ENCODE measurements at places on chromosomes 4 and X.

- DNase-seq = no peak
Measured at GRCh38 chr4:72857787-72858186, 211.7 kb downstream of the COX18 start.

DNA sequence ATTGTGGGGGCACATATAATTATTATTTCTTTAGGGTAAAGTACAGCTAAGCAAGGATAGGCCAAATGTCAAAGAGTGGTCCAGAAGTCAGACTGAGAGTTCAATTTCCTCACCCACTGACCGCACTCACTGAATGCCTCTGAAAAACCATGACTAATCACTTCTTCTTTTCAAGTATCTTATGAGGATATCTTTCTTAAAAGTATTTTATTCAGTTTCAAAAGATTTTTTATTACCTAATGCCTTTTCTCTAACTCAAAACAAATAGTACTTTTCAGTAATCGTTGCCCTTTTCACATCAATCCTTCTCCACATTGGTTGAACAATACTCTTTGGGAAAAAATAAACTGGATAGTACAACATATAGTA lies 61.7 kb upstream of the CAMK2D start:
- DNase-seq = no peak

DNA sequence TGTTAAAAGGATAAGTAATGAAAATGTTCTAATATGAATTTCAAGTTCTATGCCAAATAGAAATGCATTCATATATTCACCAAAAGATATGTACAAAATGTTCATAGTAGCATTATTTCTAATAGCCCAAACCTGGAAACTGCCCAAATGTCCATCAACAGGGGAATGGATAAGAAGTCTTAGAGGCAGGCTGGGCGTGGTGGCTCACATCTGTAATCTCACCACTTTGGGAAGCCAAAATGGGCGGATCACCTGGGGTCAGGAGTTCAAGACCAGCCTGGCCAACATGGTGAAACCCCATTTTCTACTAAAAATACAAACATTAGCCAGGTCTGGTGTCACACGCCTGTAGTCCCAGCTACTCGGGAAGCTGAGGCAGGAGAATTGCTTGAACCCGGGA lies 2.3 kb upstream of the HPRT1 start:
- DNase-seq = no peak

DNA sequence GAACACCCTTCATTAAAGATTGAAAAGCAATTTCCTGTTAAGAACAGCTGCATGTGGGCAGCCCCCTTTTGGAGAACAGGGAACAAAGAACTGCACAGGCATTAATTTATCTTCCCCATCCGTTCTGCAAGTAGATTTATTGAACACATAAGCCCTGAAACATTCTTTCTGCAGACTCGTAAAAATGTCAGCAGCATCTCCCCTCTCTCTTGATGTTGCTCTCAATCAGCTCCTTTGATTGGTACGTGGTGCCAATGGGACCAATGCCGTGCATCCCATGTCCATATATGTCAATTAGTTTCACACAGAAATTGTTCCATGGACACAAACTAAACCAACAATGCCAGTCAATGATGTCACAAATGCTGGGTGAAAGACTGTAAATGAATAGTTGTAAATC lies 228.5 kb upstream of the RASGEF1B start:
- no peak for DNase-seq

DNA sequence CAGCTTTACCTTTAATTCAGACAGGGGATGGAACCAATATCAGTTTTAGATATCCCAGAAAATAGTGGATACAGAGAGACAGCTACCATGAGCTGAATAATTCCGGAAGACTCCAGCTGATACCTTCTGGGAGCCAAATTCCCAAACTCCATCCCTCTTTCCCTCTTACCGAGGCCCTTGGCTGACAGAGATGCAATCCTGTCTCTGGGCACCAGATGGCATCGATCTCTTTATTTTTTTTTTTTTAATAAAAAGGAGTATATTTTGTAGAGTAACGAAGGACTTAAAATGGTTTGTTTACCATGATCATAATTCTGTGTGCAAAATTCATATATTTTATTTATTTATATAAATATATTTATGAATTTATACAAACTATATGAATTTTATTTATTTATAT lies 31.0 kb downstream of the RAB40A start:
- no peak for DNase-seq
